ENCODE measurements at places on chromosomes 11 and 22.

GRCh38 chr11:116499396-116500003 is 273.3 kb downstream of the BUD13 start:
- DNase-seq, result no peak

DNA sequence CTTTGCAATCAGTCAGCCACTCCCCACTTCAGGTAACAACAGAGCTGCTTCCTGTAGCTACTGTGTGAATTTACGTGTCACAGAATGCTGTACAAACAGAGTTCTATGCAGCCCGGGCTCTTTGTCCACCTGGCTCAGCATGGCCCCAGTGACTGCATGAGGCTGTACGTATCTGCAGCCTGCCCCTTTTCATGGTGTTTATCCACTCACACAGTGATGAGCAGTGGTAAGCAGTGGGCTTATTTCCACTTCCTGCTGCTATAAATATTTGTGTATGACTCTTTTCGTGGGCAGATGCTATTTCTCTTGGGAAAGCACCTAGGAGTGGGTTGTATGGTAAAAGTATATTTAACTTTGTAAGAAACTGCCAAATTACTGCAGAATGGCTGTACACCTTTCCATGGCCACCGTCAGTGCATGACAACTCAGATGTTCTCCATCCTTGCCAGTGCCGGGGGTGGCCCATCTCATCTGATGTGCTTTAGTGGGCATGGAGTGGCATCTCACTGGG is 43.3 kb downstream of the MYEOV start:
- no peak for DNase-seq

- DNase-seq, result no peak
These were observed 12.1 kb downstream of the MED15 start for GRCh38 chr22:20519558-20519957.

GRCh38 chr11:130315354-130315970 is 745 bp upstream of the ZBTB44 start:
- peak; percentile 24 for DNase-seq

DNA sequence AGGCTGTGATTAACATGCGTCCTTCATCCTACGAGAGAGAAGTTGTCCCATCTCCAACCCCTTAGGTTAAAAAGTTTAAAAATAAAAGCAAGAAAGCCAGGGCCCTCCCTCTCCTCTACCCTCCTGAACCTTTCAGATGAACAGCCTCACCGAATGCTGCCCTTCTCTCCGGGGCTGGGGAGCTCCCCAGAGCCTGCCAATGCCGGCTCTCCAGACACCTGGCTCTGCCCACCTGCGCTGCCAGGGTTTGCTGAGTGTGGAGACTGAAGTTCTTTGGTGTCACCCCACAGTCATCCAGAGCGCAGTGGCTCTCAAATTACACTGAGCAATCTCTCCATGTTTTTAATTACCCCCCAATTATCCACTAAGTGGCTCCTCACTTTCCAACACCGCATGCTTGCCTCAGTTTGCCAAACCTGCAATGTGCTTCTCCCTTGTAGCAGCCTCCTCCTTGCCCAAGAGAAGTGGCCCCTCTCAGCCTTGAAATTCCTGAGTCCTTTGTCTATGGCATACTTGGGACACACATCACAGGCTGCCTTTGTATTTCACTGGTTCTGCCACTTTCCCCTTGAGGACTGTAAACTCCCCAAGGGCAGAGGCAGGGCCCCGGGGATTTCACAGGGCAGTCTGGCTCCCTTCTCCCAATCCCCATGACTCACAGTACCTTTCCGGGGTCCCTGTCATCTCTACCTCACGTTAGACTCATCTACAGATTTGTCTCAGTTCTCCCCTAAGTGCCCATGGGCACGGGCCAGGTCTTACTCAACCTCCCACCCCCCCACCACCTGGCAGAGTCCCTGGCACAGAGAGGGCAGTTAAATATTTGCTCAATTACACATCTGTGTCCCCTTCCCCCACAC is 2.0 kb downstream of the MYH9 start:
- peak; percentile 13 for DNase-seq

- no peak for DNase-seq
These were observed 72.4 kb downstream of the CYP2R1 start for GRCh38 chr11:14819596-14819995.

DNA sequence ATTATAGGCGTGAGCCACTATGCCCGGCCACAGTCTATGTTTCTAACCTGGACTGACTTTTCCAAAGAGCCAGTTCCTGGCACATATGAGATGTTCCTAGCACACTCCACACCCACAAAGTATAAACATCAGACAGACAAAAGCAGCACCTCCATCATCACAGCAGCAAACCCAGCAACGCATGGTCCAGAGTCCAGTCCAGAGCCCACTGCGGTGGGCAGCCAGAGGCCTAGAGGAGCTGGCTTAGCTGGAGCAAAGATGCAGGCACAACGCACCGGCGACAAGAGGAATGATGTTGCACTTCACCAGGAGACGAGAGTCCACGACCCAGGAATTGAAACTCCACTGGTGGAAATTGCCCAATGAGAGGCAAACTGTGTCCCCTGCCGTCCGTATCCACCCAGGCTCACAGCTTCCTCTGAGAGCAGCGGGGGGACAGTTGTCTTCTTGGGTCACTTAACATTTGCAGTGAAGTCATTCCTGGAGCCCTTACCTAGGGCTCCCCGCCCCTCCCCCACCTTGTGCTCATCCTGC is 36.6 kb downstream of the RPS6KA4 start:
- DNase-seq, result no peak

DNA sequence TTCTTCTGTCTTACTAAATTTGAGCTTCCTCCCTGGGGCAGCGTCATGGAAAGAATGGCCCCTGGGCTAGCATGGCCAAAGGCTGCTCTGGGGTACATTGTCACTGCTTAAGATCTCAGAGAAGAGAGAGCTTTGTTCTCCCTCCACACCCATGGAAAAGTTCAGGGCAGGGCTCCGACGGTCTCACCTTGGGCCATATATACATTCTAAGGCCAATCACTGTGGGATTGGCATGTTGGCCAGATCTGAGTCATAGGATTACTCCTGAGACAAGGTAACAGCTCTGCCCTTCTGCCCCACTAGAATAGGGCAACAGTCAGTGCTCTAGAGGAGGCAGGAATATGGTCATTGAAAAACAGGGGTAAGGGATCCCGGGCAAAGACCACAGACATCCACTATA is 56.2 kb downstream of the BUD13 start:
- DNase-seq, result no peak

DNA sequence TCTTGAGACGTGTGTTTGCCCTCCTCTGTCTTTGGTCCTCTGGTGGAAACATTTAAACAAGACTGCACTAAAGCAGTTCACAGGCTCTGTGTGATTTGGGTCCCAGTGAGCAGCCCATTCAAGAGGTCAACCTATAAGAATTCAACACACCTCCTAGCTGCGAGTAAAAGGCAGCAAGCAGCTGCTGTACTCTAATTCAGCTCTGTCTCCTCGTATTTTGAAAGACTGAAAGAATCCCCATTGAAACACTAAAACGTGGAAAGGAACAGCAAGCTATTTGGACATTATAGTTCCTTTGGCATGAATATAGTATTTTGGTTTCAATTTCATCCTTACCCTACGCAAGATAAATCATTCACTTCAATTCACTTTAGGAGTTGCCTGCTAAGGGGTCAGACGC is 1046.7 kb downstream of the DLG2 start:
- no peak for DNase-seq

GRCh38 chr11:2981130-2981529 is 11.0 kb downstream of the NAP1L4 start:
- DNase-seq, result no peak

DNA sequence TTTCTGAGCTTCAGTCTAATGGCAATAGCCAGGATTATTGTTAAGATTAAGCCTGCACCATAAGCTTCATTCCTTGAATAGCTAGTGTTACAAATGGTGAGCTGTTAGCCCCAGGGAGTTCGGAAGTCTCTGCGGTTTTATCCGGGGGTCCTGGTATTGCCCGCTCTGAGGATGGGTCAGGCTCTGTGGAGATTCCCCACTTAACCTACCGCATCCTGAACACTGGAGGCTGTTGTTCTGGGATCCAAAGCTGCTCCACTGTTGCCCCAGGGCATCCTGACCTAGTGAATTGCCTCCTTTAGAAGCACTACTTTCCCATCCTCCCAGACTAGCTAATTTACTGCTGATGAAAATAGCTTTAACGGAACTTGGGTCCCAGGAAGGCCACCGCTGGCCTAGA is 14.5 kb upstream of the PEX26 start:
- no peak for DNase-seq

- no peak for DNase-seq
These were observed 8.2 kb upstream of the TBC1D22A start for GRCh38 chr22:46754110-46754799.

GRCh38 chr11:123065621-123066020 is 3.7 kb upstream of the HSPA8 start:
- DNase-seq, result no peak

DNA sequence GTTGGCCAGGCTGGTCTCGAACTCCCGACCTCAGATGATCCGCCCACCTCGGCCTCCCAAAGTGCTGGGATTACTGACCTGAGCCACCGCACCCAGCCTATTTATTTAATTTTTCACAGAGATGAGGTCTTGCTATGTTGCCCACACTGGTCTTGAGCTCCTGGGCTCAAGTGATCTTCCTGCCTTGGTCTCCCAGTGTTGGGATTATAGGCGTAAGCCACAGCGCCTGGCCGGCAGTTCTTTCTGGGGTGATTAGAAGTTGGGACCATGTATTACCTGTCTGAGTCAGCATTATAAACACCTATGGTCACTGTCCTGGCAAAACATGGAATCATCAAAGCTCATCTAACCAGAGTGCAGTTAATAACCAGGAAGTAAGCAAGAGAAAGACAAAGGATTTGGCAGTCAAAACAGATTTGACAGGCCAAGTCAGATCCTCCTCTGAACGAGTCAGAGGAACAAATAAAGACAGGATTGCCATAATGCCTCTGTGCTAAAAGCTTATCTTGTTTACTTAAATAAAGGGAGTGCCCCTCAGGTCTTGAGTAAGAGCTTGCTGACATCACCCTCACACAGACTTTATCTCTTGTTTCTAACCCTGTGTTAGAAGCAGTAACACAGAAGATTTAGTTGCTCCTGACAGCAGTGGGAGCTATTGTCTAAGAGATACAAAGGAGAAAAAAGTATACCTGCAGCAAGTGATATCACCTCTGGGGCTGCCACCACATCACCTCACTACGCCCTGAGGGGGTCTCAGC is 3.7 kb downstream of the SERPIND1 start:
- DNase-seq, result no peak

GRCh38 chr22:44818727-44819126 is 66.4 kb downstream of the ARHGAP8 start:
- DNase-seq, result no peak

- no peak for DNase-seq
These were observed 708.1 kb downstream of the NTM start for GRCh38 chr11:132078264-132079076.

DNA sequence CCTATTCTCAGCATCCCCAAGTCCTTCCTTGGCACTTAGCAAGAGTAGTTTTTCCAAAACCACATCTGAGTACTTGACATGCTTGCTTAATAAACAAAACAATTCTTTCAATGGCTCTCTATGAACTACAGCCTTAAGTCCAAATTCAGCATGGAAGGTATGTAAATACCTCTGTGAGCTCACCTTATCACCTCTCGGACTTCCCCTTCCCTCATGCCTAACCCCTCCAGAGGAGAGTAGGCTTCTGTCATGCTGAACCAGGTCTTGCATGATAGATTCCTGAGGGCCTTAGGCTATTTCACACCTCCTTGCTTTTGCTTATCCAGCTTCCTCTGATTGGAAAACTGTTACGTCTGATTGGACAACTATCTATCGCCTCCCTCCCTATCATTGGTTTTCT is 312.9 kb upstream of the CCDC90B start:
- DNase-seq, result no peak

DNA sequence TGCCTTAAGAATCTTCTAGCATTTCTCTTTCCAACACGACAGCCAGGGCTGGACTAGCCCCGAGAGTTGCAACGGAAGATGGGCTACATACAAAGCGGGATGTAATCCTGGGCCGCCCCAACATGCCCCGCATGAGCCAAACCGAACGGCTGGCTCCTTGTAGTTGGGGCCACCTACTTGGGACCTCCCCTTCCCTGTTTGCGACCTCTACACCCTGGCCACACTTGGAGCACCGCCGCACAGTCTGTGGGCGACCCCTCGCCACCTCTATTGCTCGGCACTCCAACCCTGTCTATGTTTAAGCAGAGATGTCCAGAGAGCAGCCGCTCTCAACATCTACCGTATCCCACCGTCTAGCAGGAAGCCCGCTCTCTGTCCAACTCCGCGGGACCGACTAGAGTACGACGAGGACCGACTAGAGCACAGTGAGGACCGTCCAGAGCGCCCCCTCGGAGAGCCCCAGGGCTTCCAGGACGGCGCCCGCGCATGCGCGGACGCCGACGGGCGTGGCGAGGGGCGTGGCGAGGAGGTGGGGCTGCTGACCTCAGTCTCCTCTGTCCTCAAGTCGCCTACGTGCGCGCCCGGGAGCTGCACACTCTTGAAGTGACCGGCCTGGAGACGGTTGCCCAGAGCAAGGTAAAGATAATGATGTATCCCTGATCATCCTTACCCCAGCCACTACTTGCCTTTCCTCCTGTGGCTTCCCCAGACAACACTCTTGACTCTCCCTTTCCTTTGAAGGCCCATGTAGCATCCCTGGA is 32.3 kb downstream of the NEAT1 start:
- peak; percentile 60 for DNase-seq

DNA sequence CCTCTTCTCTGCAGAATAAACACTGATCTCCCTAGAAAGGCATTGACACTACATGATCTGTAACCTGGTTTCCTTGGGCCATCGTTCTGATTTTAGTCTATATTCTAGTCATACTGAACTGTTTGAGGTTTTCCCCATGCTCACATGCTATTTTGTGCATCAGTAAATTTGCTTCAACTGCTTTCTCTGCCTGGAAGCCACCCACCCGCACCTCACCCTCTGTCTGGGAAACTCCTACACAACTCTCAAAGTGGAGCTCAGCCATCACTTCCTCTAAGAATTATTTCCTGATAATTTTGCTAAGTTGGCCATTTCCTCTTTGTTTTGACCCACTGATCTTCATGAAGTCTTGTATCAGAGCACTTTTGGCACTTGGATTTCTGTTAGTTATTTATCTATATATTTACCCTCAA is 36.1 kb downstream of the MMP20 start:
- DNase-seq, result no peak

- DNase-seq, result no peak
These were observed 32.6 kb downstream of the TEAD1 start for GRCh38 chr11:12706545-12707499.

GRCh38 chr22:50727678-50728522 is 10.1 kb upstream of the ACR start:
- no peak for DNase-seq

GRCh38 chr11:117705866-117706265 is 91.2 kb downstream of the DSCAML1 start:
- DNase-seq, result no peak

- DNase-seq, result no peak
These were observed 15.1 kb downstream of the POU2AF1 start for GRCh38 chr11:111363985-111364384.

DNA sequence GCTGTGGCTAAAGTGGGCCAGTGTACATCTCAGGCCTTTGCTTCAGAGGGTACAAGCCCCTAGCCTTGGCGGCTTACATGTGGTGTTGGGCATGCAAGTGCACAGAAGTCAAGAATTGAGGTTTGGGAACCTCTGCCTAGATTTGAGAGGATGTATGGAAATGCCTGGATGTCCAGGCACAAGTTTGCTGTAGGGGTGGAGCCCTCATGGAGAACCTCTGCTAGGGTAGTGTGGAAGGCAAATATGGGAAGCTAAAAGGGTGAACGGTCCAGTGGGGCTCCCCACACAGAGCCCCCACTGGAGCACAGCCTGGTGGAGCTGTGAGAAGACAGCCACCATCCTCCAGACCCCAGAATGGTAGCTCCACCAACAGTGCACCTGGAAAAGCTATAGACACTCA is 28.5 kb upstream of the PGR start:
- no peak for DNase-seq

All from activated CD4-positive, CD25-positive, alpha-beta regulatory T cell (primary cell).